Hippocampal formation (tissue), 2 donors: ENCODE measurements at places on chromosomes 6 and 20.

GRCh38 chr20:20205862-20206236, 153.5 kb downstream of the CFAP61 start:
- DNase-seq, result no peak

DNA sequence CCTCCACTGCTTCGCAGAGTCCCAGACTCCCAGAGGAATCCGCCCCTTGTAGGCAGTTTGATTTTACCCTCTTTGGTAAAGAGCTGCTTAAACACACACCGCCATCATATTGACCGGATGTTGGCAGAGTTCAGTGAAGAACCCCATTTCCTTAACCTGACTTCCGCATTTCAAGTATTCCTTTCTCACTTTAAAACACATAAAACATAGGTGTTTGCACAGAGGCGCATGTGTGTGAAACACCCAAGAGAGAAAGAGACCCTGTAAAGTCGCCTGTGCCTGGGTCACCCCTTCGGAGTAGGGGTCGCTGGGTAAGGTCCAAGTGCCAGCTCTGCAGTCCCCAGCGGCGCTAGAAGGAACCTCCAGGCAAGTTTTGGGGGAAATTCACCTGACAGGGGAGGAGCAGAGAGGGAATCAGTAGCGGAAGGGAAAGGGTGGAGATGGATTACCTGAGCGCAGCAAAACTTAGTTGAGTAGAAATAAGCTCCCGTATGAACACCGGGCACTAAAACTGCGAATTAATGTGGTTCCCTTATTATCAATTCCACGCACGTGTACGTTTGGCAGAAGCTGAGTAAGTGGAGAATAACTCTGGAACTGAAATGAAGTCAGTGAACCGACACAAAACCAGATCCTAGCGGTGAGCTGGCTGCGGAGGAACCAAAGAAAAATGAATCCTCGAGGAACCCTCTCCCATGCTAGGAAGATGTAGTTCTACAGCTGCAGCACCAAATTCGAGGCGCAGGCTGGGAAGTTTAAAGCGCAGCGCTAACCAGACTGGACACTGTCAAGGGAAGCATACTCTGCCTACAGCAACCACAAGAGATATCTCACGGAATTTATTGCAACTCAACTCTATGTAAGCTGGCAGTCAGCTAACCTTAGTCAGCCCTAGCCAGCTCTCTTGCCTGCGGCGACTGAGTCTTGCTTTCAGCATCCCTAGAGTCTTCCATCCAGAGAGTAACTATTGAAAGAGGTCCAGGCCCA, 3.5 kb upstream of the HTR1B start:
- DNase-seq, result no peak

GRCh38 chr20:52859156-52859876, 112.8 kb upstream of the TSHZ2 start:
- DNase-seq, result no peak

GRCh38 chr20:62691487-62691886, 17.1 kb upstream of the NTSR1 start:
- DNase-seq, result no peak

DNA sequence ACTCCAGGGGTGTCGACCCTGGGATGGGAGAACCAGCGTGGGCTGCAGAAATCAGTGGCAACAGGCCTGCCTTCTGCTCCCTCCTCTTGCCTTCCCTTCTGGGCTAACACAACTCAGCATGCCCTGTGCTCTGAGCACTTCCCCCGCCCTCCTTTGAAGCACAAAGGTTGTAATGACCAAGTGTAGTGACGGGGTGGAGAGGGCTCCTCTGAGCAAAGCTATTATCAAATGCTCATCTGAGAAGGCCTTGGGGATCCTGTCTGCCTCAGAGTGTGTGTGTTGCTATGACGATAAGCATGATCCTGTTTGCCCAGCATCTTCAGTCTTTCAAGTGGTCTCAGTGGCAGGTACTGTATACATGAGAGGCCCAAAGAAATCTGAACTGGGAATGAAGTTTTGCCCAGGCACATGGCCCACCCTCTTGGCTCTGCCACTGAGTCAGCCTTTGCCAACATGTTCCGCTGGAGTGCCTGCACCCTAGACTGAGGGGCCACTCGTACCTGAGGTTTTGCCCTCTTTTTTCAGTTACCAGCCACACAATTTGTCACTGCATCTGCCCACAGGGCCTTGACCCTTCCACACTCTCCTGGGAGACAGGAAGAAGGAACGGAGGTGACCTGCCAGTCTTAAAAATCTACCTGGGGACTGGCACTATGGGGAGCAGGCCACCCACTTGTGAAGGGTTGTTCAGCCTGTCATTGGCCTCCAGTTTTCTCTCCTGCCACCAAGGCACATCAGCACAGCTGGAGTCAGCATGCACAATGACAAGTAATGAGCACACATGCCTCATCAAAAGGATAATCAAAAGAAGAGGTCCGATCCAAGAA, 74.5 kb downstream of the GFOD1 start:
- no peak for DNase-seq

GRCh38 chr6:147787417-147787816, 278.9 kb downstream of the SAMD5 start:
- no peak for DNase-seq

DNA sequence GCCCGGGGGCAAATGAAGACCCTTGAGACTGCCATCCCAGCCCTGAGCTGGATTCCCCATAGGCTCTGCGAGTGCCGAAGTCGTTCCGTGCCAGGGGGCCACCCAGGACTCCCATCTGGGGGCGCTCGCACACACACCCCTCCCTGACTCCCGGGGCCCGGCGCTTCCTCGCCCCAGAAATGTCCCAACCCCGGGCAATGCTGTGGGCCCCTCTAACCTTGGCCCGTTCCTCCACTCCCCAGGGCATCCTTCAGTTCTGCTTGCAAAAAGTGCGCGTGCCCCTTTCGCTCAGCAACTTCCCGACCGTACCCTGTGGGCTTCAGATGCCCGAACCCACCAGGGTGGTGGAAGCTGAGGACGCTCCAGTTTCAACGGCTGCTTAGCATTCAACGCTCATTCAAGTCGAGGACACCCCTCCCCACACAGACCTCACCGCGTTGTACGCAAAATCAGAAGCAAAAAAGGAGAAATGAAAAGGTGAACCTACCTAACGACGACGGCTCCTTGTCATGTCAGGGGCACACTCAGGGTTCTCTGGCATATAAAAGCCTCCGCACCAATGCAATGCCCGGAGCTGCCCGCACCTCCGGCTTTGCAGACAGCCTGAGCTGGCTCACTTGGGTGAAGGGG, 25.3 kb downstream of the RIPOR2 start:
- no peak for DNase-seq

DNA sequence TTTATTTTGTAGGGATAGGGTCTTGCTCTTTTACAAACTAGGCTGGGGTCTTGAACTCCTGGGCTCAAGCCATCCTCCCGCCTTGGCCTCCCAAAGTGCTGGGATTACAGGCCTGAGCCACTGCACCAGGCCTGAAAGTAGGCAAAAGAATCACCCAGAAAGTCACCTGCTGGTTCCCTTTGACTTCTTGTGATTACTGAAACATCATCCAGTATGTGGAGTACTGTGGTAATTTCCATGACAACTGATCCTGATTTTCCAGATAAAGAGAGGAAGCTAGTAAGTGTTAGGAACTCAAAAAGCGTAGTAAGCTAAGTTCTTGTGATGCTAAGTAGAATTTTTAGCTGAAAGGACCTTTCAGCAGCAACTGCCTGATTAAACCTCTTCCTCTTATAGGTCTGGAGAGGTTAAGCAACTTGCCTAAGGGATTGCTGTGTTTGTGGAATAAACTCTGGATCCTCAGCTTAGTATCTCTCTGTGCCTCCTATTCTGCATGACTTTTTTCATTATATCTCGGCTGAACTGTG, 16.8 kb downstream of the RALY start:
- no peak for DNase-seq

- no peak for DNase-seq
Measured at GRCh38 chr20:45781391-45781931, 10.2 kb downstream of the WFDC3 start.

DNA sequence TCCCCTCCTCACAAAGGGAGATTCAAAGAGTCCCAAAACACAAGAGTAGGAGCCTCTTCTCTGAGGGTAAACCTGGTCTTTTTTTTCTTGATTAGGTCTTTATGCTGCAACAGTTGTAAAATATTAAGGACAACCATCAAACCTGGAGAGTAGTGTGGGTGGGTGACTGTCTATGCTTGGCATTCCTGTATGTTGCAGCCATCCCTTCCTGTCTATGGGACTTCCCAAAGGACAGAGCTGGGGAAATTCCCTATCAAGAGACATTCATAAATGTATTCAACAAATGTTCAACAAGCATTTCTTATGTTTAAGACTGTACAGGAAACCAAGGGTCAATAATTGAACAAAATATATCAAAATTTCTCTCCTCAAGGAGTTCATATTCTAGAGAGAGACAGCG, 5.5 kb downstream of the BTN2A2 start:
- no peak for DNase-seq

GRCh38 chr20:48844996-48845395, 17.2 kb upstream of the PREX1 start:
- DNase-seq, result no peak

DNA sequence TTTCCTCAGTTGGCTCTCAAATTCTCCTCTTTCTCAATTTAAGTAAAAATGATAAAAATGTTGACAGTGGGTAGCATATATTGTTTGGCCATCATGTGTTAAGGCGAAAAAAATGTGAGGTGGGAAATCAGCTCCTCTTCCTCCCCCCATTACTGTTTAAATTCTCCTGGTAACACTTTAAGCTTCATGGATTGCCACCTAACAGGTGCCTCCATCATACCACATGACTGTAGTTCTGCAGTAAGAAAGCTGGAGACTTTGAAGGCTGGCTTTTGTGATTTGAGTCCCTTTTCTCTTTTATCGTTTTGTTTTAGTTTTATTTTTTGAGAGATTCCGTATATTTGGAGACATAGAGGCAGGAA, 1.2 kb downstream of the ZFAND3 start:
- no peak for DNase-seq
